NCI-H524 treated with DMSO at 0.1 percent for 48 hours (cell line): ENCODE measurements at places on chromosomes 11 and 22.

DNA sequence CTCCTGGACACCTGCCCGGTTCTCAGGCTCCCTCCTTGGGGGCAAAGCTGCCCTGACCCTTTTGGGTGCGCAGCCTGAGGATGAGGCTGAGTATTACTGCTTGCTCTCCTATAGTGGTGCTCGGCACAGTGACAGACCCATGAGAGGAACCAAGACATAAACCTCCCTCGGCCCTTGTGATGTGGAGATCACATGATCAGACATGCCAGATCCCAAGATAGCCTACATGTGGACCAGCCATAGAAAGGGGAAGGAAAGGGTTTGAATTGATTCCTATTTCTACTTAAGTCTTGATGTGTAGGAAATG is 125.3 kb downstream of the VPREB1 start:
- DNase-seq, result no peak

- DNase-seq, result no peak
Measured at GRCh38 chr11:7057641-7058040, 31.2 kb upstream of the RBMXL2 start.

GRCh38 chr11:27456140-27456794 is 16.3 kb downstream of the LGR4 start:
- no peak for DNase-seq

DNA sequence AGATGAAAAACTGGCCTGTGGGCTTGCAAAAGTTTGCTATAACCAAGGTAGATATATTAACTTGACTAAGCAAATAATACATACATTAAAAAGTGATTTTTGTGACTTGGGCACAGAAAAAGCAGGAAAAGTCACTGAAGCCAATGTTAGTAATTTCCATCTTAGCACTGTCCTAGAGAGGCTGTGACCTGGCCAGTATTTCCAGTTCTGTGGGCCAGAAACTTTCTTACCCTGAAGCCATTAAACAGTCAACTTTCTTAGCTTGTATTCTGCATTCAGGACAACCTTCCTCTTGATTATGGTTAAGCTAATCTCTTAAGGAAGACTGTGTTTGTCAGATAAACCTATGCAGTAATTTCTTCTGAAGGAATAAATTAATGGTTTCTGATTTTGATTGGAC is 22.3 kb upstream of the SLC36A4 start:
- no peak for DNase-seq

DNA sequence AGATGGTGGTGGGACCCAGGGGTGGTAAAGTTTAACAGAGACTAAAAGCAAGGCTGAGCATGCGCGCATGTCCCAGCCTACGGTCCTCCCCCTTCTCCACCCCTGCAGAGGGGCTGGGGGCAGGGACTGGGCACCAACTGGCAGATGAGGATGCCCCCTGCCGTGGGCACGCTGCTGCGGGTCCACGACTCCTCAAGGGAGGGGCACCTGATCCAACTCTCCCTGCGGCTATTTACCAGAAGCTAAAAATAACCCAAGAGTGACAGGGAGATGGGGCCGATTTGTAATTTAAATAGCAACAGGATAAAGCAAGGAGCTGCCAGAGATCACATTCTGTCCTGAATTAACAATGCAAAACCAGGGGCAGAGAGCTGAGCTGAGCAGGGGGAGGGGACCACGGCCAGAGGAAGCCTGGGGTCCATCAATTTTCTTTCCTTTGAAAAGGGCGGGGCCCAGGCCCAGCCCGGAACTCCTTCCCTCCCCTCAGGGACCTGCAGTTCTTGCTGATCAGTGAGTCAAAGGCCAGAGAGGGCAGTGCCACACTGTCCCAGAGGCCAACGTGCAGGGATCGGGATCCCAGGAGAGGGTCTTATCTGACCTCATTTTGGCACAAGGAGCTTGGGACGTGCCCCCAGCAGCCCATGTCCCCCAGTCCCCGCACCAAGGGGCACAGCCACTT is 8.1 kb upstream of the DGKZ start:
- peak; percentile 32 for DNase-seq

DNA sequence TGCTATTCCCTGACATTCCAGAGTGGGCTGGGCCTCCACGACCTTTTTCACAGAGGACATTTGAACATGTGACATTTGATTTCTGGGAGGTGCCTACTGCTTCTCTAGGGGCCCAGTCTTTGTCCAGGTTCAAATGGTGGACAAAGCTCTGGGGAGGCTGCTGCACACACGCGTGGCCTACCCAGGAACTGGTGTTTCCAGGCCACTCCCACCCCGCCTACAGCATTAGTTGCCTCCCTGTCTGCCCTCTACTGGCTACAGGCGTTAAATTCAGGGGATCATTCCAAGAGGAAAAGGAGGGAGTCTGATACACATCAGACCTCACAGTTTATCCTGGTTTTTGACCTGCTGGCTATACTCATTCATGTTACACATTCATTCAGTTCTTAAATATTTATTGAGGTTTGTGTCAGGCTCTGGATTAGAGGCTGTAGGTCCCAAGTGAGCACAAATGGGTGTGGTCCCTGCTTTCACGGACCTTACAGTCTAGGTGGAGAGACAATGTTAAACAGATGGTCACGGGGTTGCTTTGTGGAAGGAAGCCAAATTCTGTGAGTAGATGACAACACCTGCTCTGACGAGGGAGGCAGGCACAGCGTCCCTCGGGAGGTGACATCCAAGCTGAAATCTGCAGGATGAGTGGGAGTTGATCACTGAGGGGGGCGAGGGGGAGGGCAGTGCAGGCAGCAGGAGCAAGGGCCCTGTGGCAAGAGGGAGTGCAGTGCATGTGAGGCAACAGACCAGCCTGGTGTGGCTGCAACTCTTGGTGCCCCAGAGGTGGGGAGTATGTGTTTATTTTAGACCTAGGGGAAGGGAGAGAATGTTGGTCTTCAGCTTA is 11.8 kb downstream of the TUB start:
- no peak for DNase-seq
